Activated CD8-positive, alpha-beta T cell treated with anti-CD3 and anti-CD28 coated beads, Interleukin-2, amount 10 ng/mL, durations not matched to agents 7 days and 5 days (primary cell): ENCODE measurements at places on chromosomes 7 and 10. TPM values are rescaled to one million over a fixed set of nuclear protein-coding genes. Genes with fewer than 3 reads are reported as not detected.

- DNase-seq = peak; percentile 65
These were observed 29.8 kb downstream of the RSU1 start for GRCh38 chr10:16787361-16787791.

- DNase-seq = no peak
These were observed 15.6 kb downstream of the CALCR start for GRCh38 chr7:93558705-93559614.

DNA sequence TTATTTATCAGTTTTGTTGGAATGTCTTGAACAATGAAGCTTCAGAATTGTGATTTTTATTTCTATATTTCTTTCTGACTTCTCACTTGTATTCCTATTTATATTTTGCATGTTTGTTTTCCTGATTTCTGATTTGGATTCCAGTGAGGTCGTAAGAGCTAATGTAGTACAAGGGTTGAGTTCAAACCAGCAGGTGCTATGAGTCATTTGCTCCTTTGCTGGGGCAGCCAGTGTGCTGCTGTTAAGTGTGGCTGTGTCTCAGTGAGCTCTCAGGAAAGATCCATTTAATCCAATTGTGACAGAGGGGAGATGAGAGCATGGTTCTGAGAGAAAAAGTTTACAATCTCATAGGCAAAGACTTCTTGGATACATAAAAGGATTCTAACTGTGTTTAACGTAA is 48.6 kb downstream of the MCU start:
- DNase-seq = no peak

DNA sequence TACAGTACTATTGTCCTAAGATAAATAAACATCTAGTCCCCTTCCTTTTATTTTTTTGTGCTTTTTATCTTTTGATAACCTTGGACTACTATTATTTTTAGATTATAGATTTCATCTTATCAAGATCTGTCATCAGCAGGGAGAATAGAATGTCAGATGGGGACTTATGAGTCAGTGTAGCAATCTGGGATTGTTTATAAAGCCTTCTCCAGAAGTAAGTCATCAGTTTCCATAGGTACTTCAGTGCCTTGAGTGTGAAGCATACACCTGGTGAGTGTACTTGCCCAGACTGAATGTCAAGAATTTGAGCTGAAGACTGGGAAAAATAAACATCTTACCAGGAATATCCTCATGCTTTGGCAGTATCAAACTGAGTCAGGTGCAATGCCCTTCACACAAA is 2.1 kb downstream of the CASD1 start:
- DNase-seq = no peak

- no peak for DNase-seq
These were observed 73.3 kb downstream of the NSUN6 start for GRCh38 chr10:18577823-18578685.

DNA sequence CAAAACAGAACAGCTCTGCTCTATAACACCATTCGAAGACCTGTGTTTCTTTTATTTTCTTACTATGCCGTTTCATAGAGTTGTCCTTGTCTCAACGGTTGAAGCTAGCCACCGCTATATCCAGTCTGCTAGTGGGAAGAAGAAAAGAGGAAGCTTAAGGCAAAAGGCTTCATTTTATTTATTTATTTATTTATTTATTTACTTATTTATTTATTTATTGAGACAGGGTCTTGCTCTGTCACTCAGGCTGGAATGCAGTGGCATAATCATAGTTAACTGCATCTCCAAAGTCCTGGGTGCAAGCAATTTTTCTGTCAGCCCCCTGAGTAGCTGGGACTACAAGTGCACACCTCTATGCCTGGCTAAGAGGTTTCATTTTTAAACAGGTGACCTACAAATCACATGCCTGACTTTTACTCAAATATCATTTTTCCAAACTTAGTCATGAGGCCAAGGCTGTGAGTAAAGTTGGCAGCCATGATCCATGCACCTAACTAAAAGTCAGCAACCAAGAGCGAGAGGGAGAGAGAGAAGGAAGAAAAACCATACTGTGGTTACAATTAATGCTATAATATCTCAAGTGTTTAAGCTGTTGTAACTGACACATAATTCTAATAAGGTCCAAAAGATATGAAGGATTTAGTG is 1305.3 kb upstream of the LRRTM3 start:
- DNase-seq = no peak

DNA sequence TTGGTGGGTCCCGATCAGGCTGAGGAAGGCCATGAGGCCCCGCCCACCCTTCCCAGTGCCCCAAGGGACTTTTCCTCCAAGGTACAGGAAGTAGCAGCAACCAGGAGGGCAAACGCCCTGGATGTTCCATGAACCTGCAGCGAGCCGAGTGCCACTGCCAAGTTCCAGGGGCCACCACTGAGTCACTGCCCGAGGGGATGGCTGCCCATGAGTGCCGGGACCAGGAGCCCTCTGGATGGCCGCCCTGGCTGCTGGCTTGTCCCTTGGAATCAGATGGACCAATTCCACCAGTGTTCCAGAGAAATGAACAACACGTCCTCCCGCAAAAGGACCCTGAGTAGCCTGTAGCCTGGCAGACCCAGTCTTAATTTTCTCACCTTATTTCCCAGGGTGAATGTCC is 74.2 kb downstream of the ZRANB1 start:
- DNase-seq = no peak

GRCh38 chr10:7857262-7857661 is 39.0 kb downstream of the TAF3 start:
- no peak for DNase-seq

DNA sequence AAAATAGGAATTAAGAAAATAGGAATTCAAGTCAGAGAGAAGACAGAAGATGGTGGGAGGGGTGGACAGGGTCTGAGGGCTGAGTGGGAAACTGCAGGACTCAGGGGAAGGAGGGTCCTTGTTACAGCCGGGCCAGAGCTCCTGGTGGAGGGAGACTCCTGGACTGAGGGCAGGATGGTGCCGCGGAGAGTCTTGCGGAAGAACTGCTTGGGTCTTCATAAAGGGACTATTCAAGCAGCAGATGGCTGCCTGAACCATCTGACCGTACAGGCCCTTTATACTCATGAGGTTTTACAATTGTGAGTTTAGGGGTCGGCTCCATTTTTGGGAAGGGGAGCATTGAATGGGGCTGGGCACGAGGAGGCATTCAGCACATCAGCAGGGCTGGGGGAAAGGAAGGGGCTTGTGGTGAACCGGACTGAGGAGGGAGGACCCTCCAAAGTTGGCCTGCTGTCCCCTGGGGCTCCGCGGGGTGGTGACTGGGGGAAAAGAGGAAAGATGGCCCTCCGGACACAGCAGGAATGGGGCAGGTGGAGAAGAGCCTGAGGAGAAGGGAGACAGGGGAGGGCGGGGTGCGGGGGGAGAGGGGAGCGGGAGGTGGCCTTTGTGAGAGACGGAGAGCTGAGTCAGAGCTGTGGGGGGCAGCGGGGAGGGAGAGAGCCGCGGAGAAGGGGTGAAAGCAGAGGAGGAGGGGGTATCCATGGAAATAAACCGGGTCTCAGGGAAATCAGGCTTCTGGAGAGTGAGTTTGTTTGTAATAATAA is 1.5 kb downstream of the FAM131B start:
- DNase-seq = no peak

GRCh38 chr10:99617696-99618095 is 2.5 kb downstream of the SLC25A28 start:
- no peak for DNase-seq

GRCh38 chr10:131626274-131626673 is 274.5 kb upstream of the PPP2R2D start:
- no peak for DNase-seq

GRCh38 chr7:74059681-74060588 is 23.7 kb upstream of the LIMK1 start:
- DNase-seq = no peak

DNA sequence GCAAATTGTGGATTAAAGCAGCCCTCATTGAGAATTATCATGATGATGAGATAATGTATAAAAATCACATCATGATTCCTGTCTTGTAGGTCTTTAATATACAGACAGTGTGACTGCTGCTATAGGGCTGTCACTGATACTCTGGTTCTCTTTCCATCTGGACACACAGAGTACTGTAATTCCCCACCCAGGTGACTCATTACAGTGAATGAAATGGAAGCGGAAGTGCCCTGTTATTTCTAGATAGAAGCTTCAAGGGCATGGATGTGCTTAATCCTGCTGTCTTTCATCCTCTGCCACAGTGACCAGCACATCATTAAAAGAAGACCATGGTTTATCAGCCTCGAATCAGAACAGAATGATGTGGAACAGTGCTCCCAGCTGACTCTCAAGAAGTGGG is 1234.0 kb downstream of the SORCS3 start:
- DNase-seq = no peak

DNA sequence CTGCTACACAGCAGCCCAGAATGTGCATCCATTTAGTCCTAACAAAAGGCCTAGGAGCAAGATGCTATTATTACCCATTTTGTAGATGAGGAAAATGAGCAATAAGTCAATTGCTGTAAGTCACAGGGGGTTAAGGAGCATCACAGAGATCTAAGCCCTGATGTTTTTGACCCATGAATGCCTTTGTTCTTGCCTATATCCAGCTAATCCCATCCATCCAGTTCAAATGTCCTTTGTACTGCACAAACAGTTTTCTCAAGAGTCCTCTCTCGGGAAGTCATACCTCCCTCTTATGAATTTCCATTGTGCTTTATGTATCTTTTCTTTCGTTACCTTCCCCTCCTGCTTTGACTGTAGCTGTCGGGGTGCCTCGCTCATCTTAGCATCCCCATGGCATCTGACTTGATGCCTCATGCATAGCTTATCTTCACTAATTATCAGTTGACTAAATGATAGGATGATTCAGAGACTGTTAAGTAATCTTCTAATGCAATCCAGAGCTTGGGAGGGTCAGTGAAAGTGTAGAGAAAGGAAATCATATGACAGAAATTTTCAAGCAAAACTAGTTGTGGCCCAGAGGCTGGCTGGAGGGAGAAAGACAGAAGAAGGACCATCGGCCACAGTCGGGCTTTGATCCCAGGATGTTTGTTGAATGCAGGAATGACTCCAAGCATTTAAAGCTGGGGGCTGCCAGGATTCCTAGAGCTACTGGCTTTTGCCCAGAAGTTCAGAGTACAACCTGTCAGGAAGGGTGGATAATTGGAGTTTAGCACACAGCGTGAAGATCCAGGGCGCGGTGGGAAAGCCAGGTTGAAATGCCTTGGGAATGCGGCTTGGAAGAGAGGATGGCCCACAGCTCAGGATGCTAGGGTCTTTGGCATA is 23.5 kb downstream of the BLVRA start:
- no peak for DNase-seq

- DNase-seq = no peak
These were observed 3.3 kb upstream of the DENND10 start for GRCh38 chr10:119100434-119101238.

DNA sequence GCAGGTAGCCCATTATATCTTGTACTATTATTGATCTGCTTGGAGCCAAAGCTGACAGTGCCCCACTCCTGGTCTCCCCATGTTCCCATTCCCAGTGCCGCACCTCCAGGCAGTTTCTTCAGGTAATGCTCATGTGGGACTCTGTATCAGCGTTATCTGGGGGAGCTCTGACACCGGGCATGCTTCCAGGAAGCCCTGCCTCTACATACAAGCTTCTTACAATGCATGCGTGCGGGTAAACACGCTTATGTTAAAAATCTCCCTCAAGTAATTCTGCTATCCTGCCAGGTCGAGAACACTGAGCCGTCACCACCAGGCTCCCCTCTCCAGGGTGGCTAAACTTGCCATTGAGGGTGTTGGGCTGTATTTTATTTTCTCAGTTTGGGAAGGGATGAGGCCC is 61.6 kb upstream of the LBX1 start:
- DNase-seq = no peak

DNA sequence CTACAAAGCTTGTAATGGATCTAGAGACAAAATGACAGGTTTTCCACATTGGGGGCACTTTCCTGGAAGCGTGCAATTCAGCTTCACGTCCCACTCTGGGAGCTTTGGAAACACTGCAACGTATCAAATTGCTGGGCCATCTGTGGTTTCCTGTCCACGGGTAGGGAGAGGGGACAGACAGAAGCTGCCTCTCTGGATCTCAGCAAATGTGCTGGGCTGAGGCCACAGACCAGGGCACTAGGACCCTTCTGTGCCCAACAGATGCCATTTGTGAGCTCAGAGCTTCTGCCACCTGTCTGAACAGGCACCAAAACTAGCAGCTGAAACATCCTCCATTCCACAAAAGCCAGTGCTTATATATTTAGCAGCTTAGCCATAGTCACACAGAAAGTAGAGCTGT is 40.9 kb upstream of the FRMD4A start:
- DNase-seq = no peak

- no peak for DNase-seq
These were observed 100.5 kb upstream of the PPIF start for GRCh38 chr10:79246606-79247275.

GRCh38 chr10:98316170-98316569 is 48.2 kb upstream of the LOXL4 start:
- DNase-seq = no peak

GRCh38 chr10:81082621-81083376 is 545.1 kb downstream of the SH2D4B start:
- DNase-seq = no peak

- no peak for DNase-seq
These were observed 6.2 kb downstream of the GSAP start for GRCh38 chr7:77409739-77410547.

DNA sequence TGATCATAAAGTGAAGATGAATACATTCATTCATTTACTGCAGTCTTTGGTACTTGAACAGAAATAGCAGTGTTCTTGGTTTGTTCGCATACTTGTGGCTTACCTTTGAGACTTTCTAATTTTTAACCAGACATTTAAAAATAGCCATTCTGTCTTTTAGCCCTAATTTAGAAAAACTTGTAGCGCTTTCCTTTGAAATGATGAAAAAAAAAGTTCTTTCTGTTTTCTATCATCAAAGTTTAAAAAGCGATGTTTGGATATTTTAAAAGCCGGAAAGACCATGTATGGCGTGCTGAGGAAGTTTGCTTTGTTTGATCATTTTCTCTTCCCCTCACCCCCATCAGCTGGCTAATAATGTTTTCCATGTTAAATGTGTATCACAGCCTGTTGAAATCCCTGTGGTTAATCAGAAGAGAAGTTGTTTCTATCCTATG is 116.3 kb downstream of the CUX1 start:
- no peak for DNase-seq

Gene NUTM2E
- total RNA-seq = 0.13 TPM

Gene SPDYE2B
- not detected for total RNA-seq

Gene DYNC1I1
- not detected for total RNA-seq

Gene FKBP6
- total RNA-seq = not detected

Gene DNA2
- 52.6 TPM for total RNA-seq

Gene ZCCHC24
- total RNA-seq = 1.7 TPM

Gene MYL10
- total RNA-seq = not detected

Gene CRYGN
- 0.50 TPM for total RNA-seq

Gene SPDYE5
- total RNA-seq = not detected
